ENCODE measurements at places on chromosomes 2 and 18. TPM values are rescaled to one million over a fixed set of nuclear protein-coding genes. Genes with fewer than 3 reads are reported as not detected.

Gene MYO7B
- 4.2 TPM for total RNA-seq

Gene ITGA4
- total RNA-seq, result 3.3 TPM

Gene OR6B2
- not detected for total RNA-seq

Gene TSPYL6
- not detected for total RNA-seq

Gene LRATD1
- total RNA-seq, result 61.0 TPM

All from lower leg skin (tissue), 4 donors.